ENCODE measurements at places on chromosomes 2 and 18.
A peak's percentile ranks its signal among the peaks of the same experiment; 100 is the strongest.

GRCh38 chr18:46408334-46408987 is 248.6 kb downstream of the LOXHD1 start:
- no peak for DNase-seq

GRCh38 chr2:30611583-30611982 is 164.5 kb downstream of the LCLAT1 start:
- no peak for DNase-seq

- DNase-seq: no peak
These were observed 103.4 kb upstream of the CAVIN2 start for GRCh38 chr2:191950132-191950874.

DNA sequence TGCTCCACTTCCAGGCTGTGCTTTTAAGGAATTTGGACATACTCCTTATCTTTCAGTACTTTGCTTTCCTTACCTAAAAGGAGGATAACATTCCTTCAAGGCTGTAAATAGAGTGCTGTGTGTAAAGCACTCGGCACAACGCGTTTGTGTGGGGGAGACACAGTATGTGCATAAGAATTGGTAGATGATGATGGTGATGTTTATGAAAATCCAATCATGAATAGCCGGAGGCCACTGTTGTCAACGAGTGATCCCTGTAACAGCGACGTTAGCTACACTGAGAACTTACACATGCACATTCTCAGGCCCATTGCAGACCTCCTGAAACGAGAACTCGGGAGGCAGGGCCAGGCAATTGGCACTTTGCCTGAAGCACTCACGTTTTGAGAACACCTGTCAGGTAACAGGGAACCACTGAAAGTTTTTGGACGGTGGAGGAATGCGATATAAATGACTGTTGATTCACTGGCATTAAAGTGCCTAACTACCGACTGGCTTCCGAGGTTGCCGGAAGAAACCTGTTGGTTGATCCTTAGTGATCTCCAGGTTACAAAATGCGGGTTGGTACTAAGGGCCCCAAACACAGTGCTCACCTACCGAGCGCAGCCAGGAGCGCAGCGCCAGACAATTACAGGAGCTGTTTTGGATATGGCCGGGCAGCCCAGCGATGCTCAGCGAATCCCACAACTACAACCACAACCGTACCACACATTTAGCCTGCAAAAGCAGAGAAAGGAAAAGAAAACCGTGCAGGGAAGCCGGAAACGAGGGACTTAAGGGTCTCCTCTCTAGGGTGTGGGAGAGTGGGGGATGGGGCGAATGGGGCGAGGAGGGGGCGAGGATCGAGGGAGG is 1.0 kb upstream of the MAP4K4 start:
- no peak for DNase-seq

- no peak for DNase-seq
These were observed 31.9 kb downstream of the PPP4R3B start for GRCh38 chr2:55585451-55586080.

DNA sequence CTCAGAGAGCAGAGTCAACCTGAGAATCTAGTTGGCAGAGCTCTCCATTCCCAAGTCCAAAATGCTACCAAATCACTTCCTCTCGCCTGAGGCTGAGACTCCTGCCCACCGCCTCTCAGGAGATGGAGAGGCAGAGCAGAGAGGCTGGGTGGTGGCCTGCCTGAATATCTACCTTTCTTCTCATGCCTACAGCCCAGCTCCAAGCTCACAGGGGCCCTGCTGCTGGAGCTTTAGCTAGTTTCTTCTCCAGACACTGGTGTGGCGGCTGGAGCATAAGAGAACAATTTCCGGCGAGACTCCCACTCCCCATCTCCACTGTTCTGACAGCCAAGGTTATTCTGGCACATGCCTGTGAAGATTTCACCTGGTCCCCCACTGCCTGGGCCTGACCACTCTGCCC is 8.1 kb upstream of the CYP26B1 start:
- no peak for DNase-seq

DNA sequence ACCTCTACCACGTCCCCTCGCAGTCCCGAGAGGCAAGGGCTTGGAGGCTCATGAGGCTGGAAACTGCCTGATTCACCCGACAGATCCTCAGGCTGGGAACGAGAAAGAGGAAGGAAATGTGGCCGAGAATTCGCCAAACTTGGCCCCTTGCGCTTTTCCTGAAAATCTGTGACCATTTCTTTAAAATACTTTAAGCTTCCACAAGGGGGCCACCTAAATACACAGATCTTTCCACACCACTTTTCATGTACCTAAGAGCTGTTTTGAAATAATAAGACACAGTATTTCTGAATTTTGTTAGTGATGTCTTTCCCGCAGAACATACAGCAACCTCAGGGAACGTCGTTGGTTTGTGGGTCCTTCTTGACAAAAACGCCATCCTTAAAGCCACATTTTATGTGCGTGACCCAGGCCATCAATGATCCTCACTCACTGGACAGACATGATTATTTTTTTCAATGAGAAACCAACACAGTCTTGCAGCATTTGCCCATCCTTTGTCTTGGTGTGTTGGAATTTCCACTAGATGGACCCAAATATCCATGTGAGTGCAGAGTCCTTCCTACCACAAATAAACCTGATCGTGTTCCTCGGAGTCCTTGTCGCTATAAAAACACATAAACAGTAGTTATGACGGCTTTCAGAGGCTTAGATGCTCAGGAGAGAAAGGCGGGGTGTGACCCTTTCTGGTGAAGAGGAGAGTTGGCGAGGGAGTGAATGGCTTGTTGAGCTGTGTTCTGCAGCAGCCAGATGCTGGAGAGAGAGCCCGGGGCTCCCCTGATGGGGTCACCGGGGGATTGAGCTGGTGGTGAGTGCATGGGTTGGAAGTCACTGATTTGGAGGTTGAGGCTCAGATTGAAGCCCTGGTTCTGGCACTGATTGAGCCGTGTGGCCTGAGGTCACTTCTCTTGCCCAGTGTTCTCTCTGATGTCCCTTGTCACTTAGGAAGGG is 25.0 kb downstream of the DCDC2C start:
- DNase-seq: no peak

DNA sequence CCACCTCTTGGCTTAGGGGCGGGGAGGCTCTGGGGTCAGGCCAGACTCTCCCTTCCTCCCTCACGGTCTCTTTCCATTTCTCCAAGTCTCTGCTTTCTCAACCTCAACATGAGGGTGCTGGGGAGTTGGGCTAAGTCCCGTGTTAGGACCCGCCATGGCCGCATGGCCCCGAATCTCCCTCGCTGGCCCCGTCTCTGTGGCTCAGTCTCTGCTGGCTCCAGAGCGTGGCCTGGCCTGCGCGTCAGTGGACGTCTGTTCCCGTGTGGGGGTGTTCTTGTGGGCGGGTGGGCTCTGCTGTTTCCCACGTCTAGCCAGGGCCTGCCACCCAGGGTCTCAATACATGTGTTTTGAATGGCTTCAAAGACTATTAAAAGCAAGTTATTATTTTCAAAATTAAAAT is 12.4 kb downstream of the ALLC start:
- no peak for DNase-seq

DNA sequence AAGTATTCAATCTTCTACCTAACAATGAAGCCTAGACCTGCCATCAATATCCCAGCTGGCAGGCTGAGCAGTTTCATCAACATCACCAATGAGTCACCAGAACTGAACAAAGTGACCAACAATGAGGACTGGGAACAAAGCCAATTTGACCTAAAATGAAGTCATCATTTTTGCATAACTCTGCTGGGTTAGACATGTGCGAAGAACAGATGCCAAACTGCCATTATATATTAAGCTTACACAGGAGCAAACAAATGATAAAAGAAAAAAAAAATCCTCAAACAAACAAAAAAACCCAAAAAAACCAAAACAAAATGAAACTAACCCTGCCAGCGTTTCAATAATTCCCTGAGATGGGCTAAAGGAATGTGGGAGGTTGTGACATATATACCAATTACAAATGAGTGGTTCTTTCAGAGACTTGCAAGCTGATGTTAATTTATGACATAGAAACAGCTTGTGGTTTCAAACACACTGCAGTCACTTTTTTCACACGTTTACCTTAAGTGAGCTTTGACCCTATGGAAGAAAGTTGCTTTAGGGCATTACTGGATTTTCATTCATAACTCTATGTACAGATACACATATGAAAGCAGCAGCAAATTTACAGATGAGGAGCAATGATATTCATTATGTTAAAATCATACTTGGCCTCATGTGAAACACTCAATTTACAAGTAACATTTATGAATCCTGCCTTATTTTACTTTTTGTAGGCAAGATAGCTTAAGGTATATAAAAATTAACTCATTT is 56.9 kb upstream of the CCDC141 start:
- DNase-seq: no peak

DNA sequence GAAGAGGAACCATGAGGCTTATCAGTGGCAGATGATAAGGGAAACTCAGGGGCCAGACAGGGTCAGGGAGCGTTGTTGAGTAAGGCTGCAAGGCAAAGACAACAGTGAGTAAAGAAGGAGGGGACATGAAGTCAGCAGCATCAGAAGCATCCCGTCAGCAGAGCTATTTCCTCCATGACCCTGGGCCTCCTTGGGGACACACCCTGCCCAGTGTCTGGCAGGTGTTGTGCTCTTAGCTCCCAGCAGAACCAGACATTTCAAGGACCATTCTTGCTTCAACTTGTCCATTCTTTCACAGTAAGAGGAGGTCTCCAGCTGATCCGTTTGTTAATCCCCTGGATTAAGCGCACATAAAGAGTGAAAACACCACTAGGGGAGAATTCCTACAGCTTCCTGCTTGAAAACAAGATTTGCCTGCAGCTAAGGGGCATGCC is 88.7 kb upstream of the MEIS1 start:
- DNase-seq: no peak

DNA sequence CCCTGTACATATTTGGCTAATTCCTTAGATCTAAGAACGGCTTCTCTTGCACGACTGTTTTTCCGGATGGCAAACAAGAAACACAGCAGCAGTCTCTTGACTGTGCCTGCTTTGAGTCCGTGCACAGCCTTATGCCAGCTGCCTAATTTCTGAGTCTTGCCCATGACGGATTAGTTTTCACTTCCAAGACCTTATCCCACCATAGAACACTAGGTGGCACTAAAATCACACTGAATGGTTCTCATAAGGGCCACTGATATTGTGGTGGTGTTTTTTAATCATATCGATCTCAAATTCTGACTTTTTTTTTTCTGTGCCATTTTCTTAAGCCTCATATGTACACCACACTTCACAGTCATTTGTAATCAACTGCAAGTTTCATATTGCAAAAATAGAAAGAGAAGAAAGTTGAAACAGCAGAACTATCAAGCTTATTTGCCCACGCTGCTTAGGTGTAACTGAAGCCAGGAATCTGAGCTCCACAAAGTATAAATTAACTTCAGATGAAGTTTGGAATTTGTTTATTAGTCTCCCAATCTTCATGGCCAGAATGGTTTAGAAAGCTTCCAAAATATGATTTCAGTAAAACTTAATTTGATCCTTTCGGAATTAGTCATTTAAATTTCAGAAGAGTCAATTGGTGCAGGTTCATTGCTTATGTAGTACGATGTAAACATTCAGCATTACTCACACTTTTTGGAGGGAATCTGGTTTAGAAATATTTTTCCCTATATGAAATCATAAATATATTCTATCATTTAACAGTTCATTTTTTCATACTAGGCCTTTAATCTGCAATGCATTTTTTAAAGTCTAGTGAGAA is 45.5 kb upstream of the SCN7A start:
- DNase-seq: peak; percentile 19

- DNase-seq: no peak
These were observed at the start of gene CDK15 for GRCh38 chr2:201806442-201807170. Gene CDK15 (plus strand): TSS chr2:201806537. CDS start chr2:201806665, 128 bp downstream.

- no peak for DNase-seq
These were observed 338.9 kb downstream of the BCL11A start for GRCh38 chr2:60214626-60214875.

DNA sequence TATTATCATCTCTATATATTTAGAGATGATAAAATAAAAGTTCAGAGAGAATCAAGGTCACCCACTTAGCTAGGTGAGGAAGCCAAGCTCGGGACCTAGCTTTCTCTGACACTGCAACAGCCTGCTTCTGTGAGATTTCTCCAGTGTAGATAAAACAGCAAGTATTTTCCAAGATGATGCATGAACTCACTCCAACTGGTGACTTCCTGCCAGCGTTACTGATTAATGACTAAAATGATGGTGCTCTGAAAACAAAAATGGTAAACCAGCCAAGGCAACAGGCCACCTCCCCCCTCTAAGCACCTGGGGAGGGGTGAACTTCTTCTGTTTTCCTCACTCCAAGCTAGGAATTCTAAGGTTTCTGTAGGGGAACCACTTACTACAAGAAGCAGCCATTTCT is 510.2 kb upstream of the ID2 start:
- no peak for DNase-seq

GRCh38 chr2:86284401-86284841 is 53.0 kb downstream of the REEP1 start:
- DNase-seq: no peak

DNA sequence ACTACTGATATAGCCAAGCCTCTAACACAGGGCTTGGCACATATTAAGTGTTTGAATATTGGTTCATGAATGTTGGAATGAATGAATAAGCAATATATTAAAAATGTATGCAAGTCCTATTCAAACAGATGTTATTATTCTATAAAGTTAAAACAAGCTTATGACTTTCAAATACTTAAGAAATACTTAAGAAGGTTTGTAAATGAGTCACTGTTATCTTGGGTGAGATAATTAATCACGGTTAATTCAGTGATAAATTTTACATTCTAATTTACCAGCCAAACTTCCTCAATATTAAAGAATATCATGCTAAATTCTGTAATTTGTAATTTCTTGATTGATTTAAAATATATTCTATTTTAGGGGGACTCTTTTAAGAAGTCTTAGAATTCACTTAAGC is 74.8 kb downstream of the RBMS1 start:
- DNase-seq: no peak

- no peak for DNase-seq
These were observed 28.0 kb downstream of the PLA2R1 start for GRCh38 chr2:160034396-160034795.

DNA sequence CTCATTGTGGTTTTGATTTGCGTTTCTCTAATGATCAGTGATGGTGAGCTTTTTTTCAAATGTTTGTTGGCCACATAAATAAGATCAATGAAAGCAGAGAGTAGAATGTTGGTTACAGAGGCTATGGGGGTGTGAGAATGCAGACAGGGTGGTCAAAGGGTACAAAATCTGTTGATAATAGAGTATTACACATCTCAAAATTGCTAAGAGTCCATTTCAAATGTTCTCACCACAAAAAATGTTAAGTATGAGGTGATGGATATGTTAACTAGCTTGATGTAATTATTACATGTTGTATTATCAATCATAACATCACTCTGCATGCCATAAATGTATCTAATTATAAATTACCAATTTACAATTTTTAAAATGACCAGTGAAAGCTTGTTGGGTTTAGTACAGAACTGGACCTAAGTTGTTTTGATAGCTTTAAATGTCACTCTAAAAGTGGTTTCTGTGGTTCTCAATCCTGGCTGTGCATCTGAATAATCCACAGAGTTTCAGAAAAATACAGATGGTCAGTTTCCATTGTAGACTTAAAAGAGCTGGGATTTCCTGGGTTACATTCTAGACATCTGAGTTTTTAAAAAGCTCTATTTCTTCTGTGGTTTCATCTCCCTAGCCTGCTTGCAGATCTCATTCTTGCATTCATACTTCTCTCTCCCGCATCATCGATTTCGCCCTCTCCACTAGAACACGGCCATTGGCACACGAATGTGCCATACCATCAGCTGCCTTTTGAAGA is 286.0 kb upstream of the LYPD1 start:
- DNase-seq: no peak

- DNase-seq: no peak
These were observed 229.0 kb upstream of the ZNF804A start for GRCh38 chr2:184369307-184369706.
